ENCODE measurements at places on chromosomes 12 and 14. TPM values are rescaled to one million over a fixed set of nuclear protein-coding genes. Genes with fewer than 3 reads are reported as not detected.

Gene RFLNA
- total RNA-seq, result 7.6 TPM

Gene RASAL1
- total RNA-seq, result 4.2 TPM

Gene HPD
- total RNA-seq, result not detected

Gene RGS6
- 7.6 TPM for total RNA-seq

Gene MYO1A
- not detected for total RNA-seq

Gene TESPA1
- under 0.01 TPM for total RNA-seq

Gene JAG2
- total RNA-seq, result 27.8 TPM

Gene OLR1
- total RNA-seq, result 2.7 TPM

Gene KRT77
- under 0.01 TPM for total RNA-seq

Gene TOMM20L
- not detected for total RNA-seq

Gene CATSPERB
- 0.74 TPM for total RNA-seq

Gene KLRC2
- 1.5 TPM for total RNA-seq

Gene TPPP2
- total RNA-seq, result not detected

Gene KLHL33
- 0.25 TPM for total RNA-seq

Gene CRACR2A
- 0.74 TPM for total RNA-seq

Gene WBP11
- total RNA-seq, result 17.0 TPM

Gene LBHD2
- not detected for total RNA-seq

Gene PPP1R36
- total RNA-seq, result 0.49 TPM

Gene ADAMTS20
- total RNA-seq, result 0.25 TPM

Gene RPGRIP1
- total RNA-seq, result not detected

Gene CACNA2D4
- total RNA-seq, result not detected

Gene FAIM2
- 24.6 TPM for total RNA-seq

Gene ATL1
- 70.6 TPM for total RNA-seq
